Temporal lobe (tissue), 4 donors: ENCODE measurements at places on chromosomes 5 and 9. TPM values are rescaled to one million over a fixed set of nuclear protein-coding genes. Genes with fewer than 3 reads are reported as not detected.

ROPN1L gene
- 2.0 TPM for total RNA-seq

WDR38 gene
- total RNA-seq = 0.25 TPM

ADAMTS2 gene
- total RNA-seq = 1.7 TPM

CDH9 gene
- 10.3 TPM for total RNA-seq

TCF7 gene
- total RNA-seq = 0.98 TPM

SCGB3A2 gene
- total RNA-seq = not detected
